Activated CD4-positive, alpha-beta T cell treated with anti-CD3 and anti-CD28 coated beads, Interleukin-2, amount 10 ng/mL, durations not matched to agents 24 days and 14 days (primary cell): ENCODE measurements at places on chromosomes 6 and 20. TPM values are rescaled to one million over a fixed set of nuclear protein-coding genes. Genes with fewer than 3 reads are reported as not detected.

DNA sequence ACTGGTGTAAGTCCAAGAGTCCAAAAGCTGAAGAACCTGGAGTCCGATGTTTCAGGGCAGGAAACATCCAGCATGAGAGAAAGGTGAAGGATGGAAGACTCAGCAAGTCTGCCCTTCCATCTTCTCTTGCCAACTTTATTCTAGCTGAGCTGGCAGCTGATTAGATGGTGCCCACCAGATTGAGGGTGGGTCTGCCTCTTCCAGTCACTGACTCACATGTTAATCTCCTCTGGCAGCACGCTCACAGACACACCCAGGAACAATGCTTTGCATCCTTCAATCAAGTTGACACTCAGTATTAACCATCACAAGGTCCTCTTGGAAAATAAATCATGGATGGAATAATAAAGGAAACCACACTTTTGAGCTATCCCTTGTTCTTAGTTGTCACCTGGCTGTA is 121.2 kb downstream of the MAP3K7 start:
- no peak for DNase-seq
- H3K27me3 ChIP-seq, result no peaks in the 10 kb centered on the region
- H3K36me3 ChIP-seq, result peaks cover 4% of the 10 kb centered on the region
- H3K4me3 ChIP-seq, result peak overlapping the region; percentile 46

DNA sequence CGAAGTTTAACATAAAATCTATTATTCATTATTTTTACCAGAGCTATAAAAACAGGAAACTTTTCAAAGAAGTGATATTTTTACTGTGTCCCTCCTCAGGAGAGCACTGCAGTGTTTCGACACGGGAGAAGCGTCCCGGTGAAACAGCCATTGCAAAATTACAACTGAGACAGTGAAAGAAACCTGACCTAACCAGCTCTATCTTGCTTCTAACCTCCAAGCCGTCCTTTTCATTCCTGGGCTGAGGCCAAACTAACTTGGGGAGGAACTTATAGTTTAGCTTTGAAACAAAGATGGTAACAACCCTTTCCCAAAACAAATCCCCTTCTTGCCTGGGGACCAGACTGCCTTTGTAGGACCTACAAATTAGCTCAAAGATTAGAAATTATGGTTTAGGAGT is 79.2 kb downstream of the WDR27 start:
- H3K27ac ChIP-seq, result no peak overlapping the region
- no peak for DNase-seq
- H3K4me3 ChIP-seq, result no peak overlapping the region
- H3K36me3 ChIP-seq, result no peaks in the 10 kb centered on the region
- H3K27me3 ChIP-seq, result no peaks in the 10 kb centered on the region

The FNDC1 gene
- not detected in 2 replicates for total RNA-seq

The PSMG4 gene
- 33.4 and 35.6 TPM in 2 replicates for total RNA-seq

GRCh38 chr6:135810486-135810885 is 41.0 kb upstream of the PDE7B start:
- no peaks in the 10 kb centered on the region for H3K4me1 ChIP-seq
- no peak for DNase-seq
- H3K27ac ChIP-seq, result no peak overlapping the region
- H3K4me3 ChIP-seq, result no peak overlapping the region

The PAK5 gene
- total RNA-seq, result not detected in 2 replicates

DNA sequence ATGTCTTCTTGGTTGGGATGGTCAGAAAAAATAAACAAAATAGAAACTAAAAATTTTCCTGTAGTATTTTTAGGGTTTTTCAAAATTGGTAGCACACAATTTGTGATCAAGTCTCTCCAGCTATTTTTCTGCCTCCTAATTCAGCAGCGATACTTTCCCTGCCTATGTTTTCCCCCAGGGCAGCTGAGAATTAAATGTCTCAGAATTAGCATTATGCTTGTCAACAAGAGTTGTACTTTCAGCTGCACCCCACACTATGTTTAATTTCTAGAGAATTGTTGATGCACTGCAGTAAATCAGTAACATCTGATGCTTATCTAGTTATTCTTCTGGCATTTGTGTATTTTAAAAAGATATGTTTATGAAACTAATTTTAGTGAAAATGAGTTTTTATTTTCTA is 34.2 kb upstream of the ZNF337 start:
- H3K4me1 ChIP-seq, result peaks cover 3% of the 10 kb centered on the region
- DNase-seq, result no peak
- no peaks in the 10 kb centered on the region for H3K27me3 ChIP-seq
- H3K36me3 ChIP-seq, result peaks cover 14% of the 10 kb centered on the region
- no peak overlapping the region for H3K27ac ChIP-seq

GRCh38 chr6:134630508-134631121 is 312.7 kb upstream of the SGK1 start:
- H3K27ac ChIP-seq, result no peak overlapping the region
- H3K36me3 ChIP-seq, result no peaks in the 10 kb centered on the region
- no peak for DNase-seq
- peaks cover 19% of the 10 kb centered on the region for H3K27me3 ChIP-seq
- H3K4me1 ChIP-seq, result peaks cover 15% of the 10 kb centered on the region
- no peak overlapping the region for H3K4me3 ChIP-seq

GRCh38 chr6:81894306-81894705 is 141.8 kb upstream of the TENT5A start:
- H3K36me3 ChIP-seq, result no peaks in the 10 kb centered on the region
- DNase-seq, result no peak
- no peak overlapping the region for H3K27ac ChIP-seq
- no peaks in the 10 kb centered on the region for H3K4me1 ChIP-seq
- H3K27me3 ChIP-seq, result no peaks in the 10 kb centered on the region
- no peak overlapping the region for H3K4me3 ChIP-seq

DNA sequence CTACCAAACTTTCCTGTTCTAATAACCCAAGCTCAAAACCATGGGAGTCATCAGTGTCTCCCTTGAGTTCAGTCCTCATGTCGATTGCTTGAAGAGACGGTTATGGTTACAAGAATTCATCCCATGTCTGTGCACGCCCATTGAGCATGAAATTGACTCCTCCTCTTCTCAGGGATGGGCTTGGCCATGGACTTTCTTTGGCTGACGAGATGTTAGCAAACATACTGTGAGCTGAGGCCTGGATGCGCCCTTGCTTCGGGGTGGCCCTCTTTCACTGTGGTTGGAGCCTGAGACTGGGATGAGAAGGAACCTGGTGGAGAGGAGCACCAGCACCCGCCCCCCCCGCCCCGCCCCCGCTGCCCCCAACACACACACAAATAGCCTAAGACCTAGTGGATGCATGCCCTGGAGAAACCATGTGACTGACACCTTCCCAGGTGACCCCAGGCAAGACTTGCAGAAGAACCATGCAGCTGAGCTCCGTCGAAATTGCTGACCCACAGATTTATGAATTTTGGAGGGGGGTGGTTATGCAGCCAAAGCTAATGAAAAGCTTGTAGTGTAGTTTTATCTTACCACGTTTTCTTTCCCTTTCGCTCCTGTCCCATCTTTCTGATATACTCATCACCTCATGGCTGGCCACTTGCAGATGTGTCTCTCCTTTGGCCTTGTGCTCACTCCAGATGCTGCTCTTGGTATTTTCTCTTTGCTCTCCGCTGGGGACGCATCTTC is 231.4 kb downstream of the CDH4 start:
- no peaks in the 10 kb centered on the region for H3K4me1 ChIP-seq
- no peaks in the 10 kb centered on the region for H3K27me3 ChIP-seq
- H3K4me3 ChIP-seq, result no peak overlapping the region
- no peak overlapping the region for H3K27ac ChIP-seq
- no peaks in the 10 kb centered on the region for H3K36me3 ChIP-seq

The WFDC10B gene
- not detected in 2 replicates for total RNA-seq

DNA sequence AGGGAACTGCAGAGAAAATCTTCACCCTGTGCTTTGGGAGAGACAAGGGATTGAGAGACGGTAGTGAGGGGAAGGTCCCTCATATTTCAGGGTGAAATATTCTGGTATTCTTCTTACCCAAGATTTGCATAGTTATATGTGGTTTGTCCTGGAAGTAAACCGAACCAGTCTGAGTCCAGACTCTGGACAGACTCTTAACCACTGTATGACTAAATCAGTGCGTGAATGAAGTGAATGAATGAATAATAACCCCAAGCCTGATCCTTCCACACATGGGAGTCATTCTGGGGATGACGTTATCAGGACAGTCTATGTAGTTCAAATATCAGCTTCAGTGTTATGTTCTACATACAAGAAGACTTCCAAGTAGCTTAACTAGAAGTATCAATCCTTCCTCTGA is 690.7 kb downstream of the KIF16B start:
- H3K4me1 ChIP-seq, result no peaks in the 10 kb centered on the region
- H3K36me3 ChIP-seq, result no peaks in the 10 kb centered on the region
- H3K4me3 ChIP-seq, result no peak overlapping the region
- H3K27ac ChIP-seq, result no peak overlapping the region
- H3K27me3 ChIP-seq, result no peaks in the 10 kb centered on the region

The BPIFB4 gene
- total RNA-seq, result not detected in 2 replicates

GRCh38 chr6:98998103-98998502 is 50.4 kb upstream of the FBXL4 start:
- no peak overlapping the region for H3K27ac ChIP-seq
- peaks cover 12% of the 10 kb centered on the region for H3K27me3 ChIP-seq
- no peaks in the 10 kb centered on the region for H3K4me1 ChIP-seq
- H3K36me3 ChIP-seq, result no peaks in the 10 kb centered on the region
- DNase-seq, result no peak

GRCh38 chr6:128033156-128033555 is 132.3 kb upstream of the THEMIS start:
- H3K27ac ChIP-seq, result no peak overlapping the region
- no peaks in the 10 kb centered on the region for H3K27me3 ChIP-seq
- no peaks in the 10 kb centered on the region for H3K36me3 ChIP-seq
- DNase-seq, result no peak
- H3K4me3 ChIP-seq, result no peak overlapping the region

The DNAH8 gene
- total RNA-seq, result 0.02 TPM in 1 of 2 replicates, not detected in the other

The TBXT gene
- not detected in 2 replicates for total RNA-seq

DNA sequence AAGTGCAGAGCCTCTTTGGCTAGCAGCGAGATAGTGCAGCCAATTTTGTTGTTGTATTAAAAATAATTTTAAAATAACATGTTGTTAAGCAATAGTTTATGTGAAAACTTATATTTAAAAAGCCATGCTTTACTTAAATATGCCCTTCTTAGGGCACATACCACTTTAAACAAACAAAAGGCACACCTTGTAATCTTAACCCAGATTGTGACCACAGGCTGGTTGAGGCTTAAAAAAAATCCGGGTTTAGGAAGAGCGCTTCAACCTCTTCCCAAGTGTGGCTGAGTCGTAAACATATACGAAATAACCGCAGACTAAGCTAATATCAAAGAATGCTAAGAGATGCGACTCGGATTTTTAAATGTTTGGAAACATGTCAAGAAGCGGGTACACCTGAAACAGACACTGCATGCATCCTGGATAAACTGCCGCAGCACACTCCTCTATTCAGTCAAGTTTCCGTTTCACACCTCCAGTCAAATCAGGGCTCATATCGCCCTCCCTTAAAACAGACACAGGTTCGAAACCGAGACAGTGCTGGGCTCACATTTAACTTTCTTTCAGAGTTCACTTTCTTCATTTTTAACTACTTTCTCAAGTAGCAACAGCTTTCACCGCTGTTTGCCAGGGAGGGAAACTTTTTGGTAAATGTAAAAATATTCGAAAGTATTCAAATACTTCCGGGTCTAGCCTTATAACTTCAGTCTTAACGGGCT is 1.5 kb downstream of the DEK start:
- H3K4me1 ChIP-seq, result peaks cover 47% of the 10 kb centered on the region
- H3K27me3 ChIP-seq, result no peaks in the 10 kb centered on the region
- peak; percentile 83 for DNase-seq

DNA sequence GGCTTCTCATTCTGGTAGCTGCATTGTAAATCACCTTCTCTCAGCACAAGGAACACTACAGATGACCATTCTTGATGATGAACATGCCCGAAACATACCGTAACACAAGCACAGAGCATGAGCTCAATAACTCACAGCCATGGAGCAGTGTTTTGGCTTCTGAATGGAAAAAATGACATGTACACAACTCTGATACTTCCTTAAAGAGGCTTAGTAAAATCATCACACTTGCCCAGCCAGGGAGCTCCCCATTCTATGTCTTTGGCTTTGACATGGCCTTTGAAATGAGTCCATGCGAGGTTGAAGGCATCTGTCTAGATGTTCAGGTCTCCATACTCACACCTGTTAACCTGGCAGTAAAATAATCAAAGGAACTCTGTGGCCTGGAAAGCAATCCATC is 87.6 kb downstream of the MYB start:
- H3K36me3 ChIP-seq, result no peaks in the 10 kb centered on the region
- peaks cover 3% of the 10 kb centered on the region for H3K4me1 ChIP-seq
- H3K27me3 ChIP-seq, result no peaks in the 10 kb centered on the region
- DNase-seq, result no peak

DNA sequence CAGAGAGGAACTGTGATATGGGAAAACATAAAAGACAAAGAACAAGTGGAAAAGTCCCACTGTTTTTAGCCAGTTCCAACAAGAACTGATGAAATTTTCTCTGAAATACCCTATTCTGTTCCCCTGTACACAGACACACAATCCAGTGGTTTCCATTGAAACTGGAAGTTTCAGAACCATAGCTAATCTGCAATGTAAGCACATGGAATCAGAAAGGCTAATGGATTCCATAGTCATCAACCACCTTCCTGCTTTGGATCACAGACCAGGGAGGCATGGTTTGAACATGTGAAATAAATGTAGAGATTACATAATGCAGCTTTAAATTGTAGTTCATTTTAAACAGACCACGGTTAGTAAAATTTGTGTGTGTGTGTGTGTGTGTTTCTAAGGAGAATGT is 242.1 kb downstream of the GJA1 start:
- no peaks in the 10 kb centered on the region for H3K36me3 ChIP-seq
- no peak overlapping the region for H3K4me3 ChIP-seq
- no peak overlapping the region for H3K27ac ChIP-seq

The MRAP2 gene
- not detected in 2 replicates for total RNA-seq

DNA sequence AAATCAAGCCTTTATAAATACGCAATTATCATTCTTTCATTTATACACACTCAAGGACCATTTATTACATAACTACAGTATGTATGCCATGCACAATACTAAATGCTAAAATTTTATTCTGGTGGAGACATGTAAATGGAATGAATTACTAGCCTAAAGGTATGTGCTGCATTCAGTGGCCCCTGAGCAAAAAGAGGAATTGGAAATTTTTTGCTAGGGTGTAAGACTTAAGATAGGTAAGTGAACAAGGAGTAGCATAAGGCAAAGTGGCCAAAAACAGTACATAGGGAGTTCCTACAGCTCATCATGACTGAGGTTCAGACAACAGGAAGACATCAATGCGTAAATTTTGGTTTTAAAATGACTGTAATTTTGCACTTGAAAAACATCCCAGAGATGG is 2.3 kb upstream of the MTFR2 start:
- no peak overlapping the region for H3K4me3 ChIP-seq
- no peak overlapping the region for H3K27ac ChIP-seq
- peaks cover 35% of the 10 kb centered on the region for H3K36me3 ChIP-seq
- no peaks in the 10 kb centered on the region for H3K27me3 ChIP-seq
- DNase-seq, result no peak

The ATXN1 gene
- total RNA-seq, result 62.4 and 70.0 TPM in 2 replicates

DNA sequence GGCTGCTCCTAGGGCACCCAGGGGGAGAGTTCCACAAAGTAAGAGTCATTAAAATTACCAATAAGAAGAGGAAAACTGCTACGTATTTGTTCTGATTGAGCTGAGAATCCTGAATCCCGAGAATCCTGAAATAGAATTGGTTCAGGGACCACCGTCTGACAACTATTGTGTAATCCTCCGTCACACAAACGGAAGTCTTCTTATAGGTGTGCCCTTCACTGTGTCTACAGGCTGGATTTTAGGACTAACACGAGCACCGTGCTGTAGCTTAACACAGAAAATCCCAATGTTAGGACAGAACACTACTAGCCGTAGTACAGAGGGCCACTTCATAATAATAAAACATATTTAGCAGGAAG is 50.6 kb upstream of the RNF182 start:
- peaks cover 14% of the 10 kb centered on the region for H3K27me3 ChIP-seq
- H3K36me3 ChIP-seq, result no peaks in the 10 kb centered on the region
- H3K4me1 ChIP-seq, result peaks cover 9% of the 10 kb centered on the region
- peak overlapping the region; percentile 85 for H3K4me3 ChIP-seq
- no peak for DNase-seq
